ENCODE measurements at places on chromosomes 1 and 21.

GRCh38 chr21:18499761-18500376, 96.3 kb upstream of the TMPRSS15 start:
- DNase-seq, result no peak

DNA sequence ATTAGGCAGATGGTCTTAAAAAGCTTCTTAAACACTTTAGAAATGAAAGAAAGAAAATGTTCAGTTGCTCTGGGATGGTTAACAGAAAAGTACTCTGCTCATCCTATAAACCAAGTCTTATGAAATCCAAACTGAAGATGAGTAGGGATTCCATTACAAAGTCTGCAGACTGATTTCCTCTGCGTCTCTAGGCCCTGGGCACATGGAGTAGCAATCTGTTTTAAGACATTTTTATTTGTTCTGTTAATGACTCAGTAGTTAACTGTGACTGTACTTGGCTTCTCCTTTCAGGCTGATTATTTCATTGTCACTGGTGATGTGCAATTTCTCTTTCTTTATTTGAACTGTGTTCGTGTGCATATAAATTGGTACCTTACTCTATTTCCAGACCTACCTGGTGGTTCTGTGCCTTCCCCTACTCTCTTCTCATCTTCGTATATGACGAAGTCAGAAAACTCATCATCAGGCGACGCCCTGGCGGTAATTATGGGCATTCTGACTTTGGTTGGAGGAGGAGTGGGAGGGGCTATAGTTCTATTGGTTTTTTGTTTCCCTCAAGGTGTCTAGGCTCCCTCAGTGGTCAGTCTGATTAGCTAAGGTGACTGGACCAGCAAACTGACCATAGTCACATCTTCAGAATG, 30.6 kb downstream of the ATP1A1 start:
- DNase-seq, result no peak

DNA sequence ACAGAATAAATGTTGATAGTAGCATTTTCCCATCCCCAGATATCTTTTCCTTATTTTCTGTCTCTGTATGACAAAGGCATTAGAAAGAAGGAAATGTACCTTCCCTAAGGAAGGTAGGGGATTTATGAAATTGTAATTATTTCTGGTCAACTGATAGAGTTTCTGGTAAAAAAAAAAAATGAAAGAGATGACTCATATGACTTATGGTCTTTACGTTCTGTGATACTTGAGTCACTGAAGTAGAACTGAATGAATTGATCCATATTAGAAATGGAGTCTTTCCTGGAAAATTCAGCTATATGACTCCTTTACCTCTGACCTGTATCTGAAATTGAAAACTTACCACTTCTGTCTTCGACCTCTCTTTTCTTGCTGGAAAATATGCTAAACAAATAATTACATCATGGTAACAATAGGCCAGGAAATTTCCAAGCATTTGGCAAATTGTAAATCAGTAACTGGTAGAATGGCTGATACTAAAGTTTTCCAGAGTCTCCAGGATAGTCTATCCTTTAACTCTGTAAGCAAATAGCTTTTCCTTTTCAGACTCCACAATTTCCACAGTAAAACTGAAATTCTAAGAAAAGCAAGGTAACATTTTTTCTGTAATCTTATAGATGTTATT, 364.3 kb upstream of the PTBP2 start:
- DNase-seq, result no peak

DNA sequence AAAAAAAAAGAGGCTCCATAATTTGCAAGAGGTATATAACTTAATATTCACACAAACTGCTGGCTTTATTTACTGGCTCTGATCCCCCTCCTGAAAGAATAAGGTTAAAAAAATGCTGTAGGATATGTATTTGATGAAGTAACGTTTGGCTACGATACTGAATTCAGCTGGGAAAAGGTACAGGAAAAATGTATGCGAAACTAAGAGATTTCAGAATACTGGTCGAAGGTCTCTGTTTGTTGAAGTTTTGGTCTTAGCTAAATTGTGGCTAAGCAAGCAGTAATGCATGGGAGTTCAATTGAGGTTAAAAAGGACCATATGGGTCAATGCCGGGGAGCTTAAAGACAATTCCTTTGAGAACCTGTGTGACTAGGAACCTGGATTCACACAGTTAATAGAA, 355.5 kb upstream of the NCAM2 start:
- DNase-seq, result no peak

GRCh38 chr1:230376296-230376695, 49.8 kb downstream of the PGBD5 start:
- DNase-seq, result no peak

GRCh38 chr1:200161801-200162200, 134.3 kb downstream of the NR5A2 start:
- DNase-seq, result no peak

GRCh38 chr1:17948594-17948993, 159.0 kb upstream of the IGSF21 start:
- no peak for DNase-seq

GRCh38 chr1:187921426-187921825, 1092.7 kb downstream of the PLA2G4A start:
- no peak for DNase-seq

DNA sequence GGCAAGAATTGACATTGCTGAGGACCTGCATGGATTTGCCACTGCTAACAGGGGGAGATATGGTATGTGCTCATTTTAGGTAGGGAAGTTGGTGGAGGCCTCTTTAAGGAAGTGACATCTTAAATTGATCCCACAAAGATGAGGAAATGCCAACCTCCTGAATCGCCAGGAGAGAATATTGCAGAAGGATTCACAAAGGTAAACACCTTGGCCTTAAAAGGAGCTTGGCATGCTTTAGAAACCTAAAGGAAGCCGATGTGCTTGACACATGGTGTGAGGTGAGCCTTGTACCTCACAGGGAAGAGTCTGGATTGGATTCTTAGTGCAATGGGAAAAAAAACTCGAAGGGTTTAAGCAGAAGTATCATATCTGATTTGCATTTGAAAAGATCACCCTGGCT, 470.5 kb upstream of the DAB1 start:
- no peak for DNase-seq

GRCh38 chr1:227808566-227808965, 6.9 kb upstream of the PRSS38 start:
- no peak for DNase-seq

DNA sequence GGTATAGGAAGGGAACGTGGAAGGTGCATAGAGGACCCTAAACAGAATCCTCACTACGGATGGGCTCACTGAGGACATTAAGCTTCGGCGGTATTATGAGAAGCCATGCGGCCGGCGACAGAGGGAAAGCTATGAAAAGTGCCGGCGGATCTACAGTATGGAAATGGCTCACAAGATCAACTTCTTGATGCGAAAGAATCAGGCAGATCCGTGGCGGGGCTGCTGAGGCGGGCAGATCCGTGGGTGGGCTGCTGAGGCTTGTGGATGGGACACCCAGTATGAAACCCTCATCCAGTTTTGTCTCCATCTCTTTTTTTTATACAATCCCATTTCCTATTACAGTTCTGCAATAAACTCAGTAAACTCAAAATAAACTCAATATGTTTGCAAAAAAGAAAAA, 95.8 kb downstream of the CRB1 start:
- DNase-seq, result no peak

DNA sequence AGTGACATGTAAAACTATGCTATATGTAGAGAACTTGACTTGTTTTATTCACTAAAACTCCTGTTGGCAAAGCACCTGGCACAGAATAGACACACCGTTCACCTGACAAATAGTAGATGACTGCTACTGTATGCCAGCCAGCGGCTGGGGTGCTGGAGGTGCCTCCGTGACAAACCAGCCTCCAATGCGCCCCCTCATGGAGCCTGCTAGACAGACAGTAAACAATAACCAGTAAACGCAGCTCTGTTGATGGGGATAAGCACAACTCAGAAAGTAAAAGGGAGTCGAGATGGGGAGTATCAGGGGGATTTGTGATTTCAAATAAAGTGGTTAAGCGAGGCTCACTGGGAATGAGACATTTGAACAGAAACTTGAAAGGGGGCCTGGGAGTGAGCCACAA, 107.2 kb downstream of the PRDM2 start:
- DNase-seq, result no peak

- DNase-seq, result no peak
These were observed 215.1 kb downstream of the S1PR1 start for GRCh38 chr1:101451888-101452287.

- DNase-seq, result no peak
These were observed 50.6 kb downstream of the LHX4 start for GRCh38 chr1:180280617-180281016.

DNA sequence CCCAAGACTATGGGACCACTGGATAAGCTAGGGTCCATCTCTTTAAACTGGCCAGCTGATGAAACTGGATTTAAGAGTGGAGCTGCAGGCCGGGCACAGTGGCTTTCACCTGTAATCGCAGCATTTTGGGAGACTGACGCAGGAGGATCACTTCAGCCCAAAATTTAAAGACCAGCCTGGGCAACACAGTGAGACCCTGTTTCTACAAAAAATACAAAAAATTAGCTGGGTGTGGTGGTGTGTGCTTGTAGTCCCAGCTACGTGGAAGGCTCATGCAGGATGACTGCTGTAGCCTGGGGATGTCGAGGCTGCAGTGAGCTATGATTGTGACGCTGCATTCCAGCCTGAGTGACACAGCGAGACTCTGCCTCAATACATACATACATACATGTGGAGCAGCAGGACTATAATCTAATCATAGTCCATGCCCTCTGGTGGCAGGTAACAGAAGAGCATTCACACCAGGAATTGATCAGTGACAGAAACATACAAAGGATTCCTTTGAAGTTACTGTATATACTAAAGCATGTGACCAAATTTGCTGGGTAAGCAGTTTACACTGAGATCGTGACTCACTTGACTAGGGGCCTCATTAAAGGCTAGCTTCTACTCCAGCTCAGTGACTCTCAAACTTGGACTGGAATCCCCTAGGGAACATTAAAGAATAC, 101.5 kb upstream of the SLFNL1 start:
- no peak for DNase-seq

GRCh38 chr1:237542525-237543418, 347.9 kb downstream of the ZP4 start:
- DNase-seq, result no peak

DNA sequence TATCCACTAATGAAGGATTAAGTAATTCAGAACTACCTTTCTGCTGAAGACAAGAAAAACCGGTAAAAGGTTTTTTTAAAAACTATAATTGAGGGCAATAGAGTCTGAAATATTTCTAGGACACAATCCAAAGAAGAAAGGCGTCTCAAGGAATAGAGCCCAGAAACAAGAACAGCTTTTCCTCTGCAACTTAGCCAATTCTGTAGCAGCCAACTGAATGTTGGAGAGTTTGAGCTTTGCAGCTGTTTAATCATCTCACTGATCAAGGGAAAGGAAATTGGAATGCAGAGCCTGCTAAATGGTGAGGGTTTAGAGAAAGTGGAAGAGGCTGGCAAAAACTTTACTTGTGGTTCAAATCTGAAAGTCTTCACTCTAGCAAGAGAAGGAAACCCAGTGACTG, 818.9 kb downstream of the KCNT2 start:
- DNase-seq, result no peak

- DNase-seq, result no peak
These were observed 662 bp downstream of the SCAF4 start for GRCh38 chr21:31731056-31731856.

GRCh38 chr1:153206631-153207030, 3.4 kb downstream of the LELP1 start:
- DNase-seq, result no peak

DNA sequence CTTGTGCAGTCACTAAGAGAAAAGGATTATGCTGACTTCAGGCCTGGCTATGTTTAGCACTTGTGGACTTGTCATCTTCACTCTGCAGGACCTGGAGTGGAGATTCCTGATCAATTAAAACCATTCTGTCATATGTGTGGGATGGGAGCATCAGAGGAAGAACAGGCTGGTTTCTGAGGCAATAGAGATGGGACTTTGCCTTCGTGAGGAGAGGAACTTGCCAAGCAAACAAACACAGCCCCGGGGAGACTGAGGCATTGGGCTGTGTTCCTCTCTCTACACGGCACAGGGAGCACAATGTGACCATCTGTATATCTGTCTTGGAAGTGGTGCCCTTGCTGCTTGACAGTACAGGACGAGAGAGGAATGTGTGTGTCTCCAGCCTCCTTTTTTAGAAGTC, 23.1 kb downstream of the VASH2 start:
- DNase-seq, result no peak

- no peak for DNase-seq
These were observed 76.1 kb downstream of the AGO3 start for GRCh38 chr1:36006941-36007500.

- no peak for DNase-seq
These were observed 47.2 kb upstream of the SYT14 start for GRCh38 chr1:209890641-209891330.

- no peak for DNase-seq
These were observed 15.4 kb upstream of the SPATC1L start for GRCh38 chr21:46199436-46200373.

DNA sequence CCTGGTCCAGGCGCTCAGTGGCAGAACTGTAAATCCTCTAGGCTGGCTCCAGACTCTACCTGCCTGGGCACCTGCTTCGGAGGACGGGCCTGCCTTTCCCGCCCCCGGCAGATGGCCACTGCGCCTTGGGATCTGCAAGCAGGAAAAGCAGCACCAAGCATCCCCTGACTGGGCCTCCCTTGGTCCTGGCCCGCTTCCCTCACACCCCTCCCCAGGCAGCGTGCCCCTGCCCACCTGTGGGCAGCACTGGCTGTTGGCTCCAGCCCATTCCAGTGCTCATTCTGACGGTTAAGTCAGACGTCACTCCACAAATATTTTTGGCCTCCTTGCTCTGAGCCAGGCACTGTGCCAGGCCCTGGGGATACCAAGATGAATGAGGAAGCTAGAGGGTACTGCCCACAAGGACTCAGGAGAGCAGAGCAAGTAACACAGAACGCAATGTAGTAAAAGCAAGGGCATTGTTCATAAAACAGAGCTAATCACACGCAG, 22.0 kb upstream of the BLACAT1 start:
- peak; percentile 53 for DNase-seq

GRCh38 chr1:87295445-87296110, 33.1 kb upstream of the LMO4 start:
- DNase-seq, result no peak

DNA sequence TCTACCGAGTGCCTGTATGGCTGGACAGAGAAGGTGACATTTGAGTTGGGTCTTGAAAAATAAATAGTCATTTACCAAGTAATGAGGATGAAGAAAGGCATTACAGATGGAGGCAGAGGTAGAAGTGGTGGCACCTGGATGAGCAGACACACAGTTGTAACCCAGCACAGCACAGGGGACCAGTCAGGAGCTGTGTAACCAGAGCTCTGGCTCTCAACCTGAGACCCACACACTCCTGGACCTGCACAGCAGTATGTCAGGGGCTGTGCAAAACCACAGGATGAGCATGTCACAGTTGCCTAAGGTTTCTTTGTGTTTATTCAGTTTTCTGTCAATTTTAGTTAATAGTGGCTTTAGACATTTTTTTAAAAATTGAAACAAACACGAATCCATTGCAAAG, 11.3 kb upstream of the MCOLN3 start:
- DNase-seq, result no peak

GRCh38 chr1:34520111-34520510, 234.7 kb upstream of the GJB5 start:
- no peak for DNase-seq

GRCh38 chr1:177546346-177546745, 375.6 kb downstream of the BRINP2 start:
- DNase-seq, result no peak

All from NCI-H2107 (cell line).